ENCODE measurements at places on chromosomes 1 and 21.

GRCh38 chr1:203597331-203598090, 29.1 kb upstream of the ATP2B4 start:
- no peak for DNase-seq

- DNase-seq, result peak; percentile 92
These were observed 62.2 kb upstream of the ATP1B1 start for GRCh38 chr1:169044296-169044695.

DNA sequence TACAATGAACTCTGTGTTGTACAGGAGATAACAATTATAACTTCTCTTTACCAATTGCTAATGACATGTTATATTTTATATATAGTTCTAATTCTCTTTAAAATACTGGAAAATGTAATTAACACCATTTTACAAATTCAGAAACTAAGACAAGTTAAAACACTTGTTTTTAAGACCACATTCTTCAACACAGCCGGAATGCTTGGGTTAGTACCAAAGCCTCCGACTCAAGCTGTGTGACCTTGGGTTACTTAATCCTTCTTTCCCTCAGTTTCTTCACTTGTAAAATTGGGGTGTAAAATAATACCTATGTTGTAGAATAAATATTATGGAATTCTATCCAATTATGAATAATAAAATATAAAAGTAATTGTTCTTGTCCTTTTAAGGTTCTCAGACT, 378.7 kb downstream of the USH2A start:
- no peak for DNase-seq

DNA sequence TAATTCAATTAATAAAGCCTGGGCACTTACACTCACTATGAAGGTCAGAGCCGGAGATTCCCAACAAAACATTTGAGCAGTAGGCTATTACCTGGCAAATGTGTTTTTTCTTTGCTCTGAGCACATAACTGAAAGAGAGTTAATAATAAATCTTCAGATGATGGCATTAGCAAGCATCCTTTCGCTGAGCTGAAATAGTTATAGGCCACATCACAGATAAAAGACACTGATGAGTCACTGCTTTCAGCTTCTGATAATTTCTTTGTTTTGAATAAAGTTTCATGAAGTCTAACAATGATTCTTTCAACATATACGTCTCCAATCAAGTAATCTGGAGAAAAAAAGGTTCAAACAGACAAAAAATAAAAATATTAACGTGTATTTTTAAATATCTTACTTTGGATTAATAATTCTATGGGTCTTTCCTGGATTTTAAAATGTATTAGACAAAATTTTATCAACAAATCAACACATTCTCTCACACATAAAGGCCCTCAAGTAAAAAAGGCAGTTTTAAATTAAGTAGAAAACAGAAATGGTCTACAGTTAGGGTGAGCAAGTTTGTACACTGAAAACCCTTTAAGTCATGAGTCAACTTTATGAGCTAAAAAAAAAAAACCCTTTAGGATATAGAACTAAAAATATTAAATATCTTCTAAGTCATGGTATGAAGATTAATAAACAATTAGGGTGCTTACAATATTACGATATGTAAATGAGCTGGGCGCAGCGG, 33.1 kb downstream of the LTN1 start:
- DNase-seq, result no peak

DNA sequence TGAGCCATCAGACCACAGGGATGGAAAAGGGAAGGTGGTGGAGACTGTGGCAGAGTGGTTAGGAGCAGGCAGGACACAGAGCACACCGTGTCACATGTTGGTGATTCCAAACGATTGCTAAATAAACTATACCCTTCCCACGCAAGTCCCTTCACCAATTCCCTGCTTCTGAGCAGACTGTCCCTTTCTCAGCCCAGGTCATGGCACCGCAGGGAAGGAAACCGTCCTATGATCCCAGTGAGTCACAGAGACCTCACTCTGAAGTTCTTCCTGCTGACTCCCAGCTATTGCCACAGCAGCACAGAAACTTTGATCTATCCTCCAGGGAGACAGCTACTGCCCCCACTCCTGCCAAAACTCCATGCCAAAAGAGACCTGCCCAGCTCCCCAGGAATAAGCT, 19.2 kb downstream of the RIMS3 start:
- DNase-seq, result no peak

DNA sequence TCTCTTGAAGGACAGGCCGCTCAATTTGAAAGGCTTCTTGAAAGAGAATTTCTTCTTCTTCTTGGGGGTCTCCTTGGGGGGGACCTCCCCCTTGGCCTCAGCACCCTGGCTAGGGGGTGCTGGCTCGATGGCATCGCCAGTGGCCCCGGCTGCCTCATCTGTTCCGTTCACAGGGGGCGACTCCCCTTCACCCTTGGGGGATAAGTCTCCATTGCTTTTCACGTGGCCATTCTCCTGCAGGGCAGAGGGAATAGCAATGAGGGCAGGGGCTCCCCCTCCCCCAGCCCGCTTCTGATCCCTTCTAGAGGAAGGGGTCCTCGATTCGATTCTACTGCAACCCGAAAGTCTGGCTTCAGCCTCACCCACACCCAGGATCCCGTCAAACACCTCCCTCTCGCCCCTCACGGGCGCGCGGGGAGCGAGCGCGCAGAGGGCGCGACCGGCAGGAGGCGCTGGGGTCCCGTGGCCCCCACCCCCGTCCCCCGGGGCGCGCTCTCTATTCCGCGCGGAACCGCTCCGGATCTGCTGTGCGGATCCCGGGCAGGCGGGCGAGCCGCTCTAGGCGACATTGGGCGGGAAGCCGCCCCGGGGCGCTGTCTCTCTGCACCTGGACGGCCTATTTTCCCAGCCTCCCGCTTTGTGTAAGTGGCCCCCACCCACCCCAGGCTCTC, 1.0 kb downstream of the MARCKSL1 start:
- DNase-seq, result peak; percentile 73

DNA sequence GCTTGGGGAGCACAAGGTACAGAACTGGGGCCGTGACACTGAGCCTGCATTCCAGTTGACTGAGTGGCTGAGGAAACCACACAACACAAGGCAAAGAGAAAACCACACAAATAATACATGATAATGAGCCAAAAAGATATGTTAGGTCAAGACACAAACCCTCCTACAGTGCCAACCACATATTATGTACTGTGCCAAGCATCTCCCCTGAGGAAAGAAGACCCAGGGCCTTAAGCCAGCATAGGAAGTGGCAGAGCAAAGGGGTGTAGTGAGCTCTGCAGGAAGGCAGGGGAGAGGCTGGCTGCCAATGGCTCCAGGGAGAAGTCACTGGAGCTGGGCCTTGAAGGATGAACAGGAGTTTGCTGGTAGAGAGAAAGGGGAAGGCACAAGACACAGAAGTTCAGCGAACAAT, 28.2 kb downstream of the CTNNBIP1 start:
- DNase-seq, result peak; percentile 34

DNA sequence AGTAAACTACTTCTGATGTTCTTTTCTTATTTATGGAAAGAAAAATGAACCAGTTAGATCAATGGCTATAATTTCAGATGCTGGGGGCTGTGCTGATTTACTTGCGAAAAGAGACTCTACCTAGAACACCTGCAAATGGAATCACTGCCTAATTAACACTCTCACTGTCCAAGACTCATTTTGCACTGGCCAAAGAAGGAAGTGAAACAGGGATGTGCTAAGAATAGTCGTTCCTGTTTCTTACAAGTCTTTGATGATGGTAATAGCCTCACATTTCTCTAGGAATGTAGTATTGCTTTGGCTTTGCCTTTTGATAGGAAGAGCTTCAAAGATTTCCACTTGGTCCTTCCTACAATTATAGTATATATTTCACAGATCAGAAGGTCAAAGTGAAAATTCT, 12.7 kb upstream of the TSNAX start:
- DNase-seq, result peak; percentile 61

All from NB4 (cell line).